ENCODE measurements at places on chromosomes 2 and 18.

- no peak for DNase-seq
These were observed 172.8 kb downstream of the ANTXR1 start for GRCh38 chr2:69185807-69186206.

- no peak for DNase-seq
These were observed 55.8 kb downstream of the CTIF start for GRCh38 chr18:48594471-48595094.

- no peak for DNase-seq
These were observed 70.0 kb downstream of the COL4A3 start for GRCh38 chr2:227234429-227234828.

DNA sequence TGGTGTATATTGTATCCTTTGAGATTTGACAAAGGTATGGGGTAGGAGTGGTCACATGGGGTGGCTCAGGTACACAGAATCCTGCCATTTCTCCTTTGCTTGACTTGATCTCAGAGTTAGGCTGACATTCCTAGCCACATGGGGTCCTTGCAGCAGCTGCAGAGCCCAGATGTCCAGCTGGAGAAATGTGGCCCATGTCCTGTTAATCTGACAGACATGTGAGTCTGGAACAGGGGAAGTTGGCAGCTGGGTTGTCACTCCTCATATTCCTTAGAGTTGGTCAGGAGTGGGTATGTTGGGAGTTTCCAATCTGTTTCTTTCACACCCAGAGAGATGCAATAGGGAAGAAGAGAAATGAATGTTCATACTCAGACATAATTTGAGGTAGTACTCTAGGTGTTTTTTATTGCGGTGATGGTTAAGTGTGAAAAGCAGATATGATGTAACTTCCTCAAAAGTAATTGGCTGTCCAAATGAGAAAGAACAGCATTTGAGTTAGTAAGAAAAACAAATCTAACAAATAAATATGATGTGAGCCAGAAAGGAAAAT, 402.6 kb upstream of the MEIS1 start:
- no peak for DNase-seq

GRCh38 chr18:42437646-42438045, 482.6 kb downstream of the PIK3C3 start:
- no peak for DNase-seq

- no peak for DNase-seq
These were observed 286.6 kb downstream of the ZEB2 start for GRCh38 chr2:144233317-144233716.

DNA sequence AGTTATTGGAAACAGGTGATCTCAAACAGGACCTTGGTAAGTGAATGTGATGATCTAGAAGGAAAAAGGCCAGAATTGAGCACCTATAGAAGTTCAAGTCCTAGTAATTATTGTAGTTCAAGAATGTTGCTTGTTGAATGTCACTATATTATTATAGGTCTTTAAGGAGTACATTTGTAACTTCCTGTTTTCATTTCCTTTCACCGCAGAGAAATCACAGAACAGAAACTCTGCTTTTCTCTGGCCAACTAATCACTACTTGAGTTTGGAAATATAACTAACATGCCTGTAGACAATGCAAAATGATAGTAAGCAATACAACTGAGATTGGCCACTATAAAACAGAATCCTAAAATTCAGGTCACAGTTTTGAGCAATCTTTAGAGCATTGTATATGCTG, 61.8 kb upstream of the EFEMP1 start:
- DNase-seq = peak; percentile 14

DNA sequence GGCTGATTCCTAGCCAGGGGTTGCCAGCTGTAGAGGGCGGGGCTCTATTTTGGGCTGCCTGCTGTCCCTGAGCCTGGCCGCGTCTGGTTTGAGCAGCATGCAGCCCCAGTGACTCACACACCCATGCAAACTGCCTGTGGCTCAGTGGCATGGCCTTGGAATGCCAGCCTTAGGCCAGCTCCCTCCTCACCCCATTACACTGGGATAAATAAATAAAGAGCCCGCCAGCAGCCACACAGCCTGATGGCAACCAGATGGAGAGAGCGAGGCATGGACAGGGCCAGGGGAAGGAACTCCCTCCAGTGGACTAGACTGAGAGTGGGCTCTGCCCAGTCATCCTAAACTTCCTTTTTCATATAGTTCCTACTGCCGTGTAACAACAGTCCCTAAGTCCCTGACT, 18.3 kb downstream of the NHEJ1 start:
- no peak for DNase-seq

DNA sequence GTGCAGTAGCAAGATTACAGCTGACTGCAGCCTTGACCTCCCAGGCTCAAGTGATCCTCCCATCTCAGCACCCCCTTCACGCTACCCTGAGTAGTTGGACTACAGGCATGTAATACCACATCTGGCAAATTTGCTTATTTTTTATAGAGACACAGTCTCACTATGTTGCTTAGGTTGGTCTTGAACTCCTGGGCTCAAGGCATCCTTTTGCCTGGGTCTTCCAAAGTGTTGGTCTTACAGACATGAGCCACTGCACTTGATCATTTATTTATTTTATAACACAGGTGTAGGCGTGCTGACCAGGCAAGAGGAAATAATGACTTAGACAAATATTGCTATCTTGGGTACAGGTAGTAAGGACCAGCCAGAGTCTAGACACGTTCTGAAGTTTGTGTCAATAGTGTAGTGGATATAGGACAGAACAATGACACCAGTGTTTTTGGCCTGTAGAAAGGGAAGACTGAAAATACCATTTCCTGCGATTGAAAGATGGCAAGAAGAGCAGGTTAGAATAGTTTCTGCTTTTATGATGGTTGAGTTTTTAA, 71.0 kb upstream of the THUMPD2 start:
- DNase-seq = no peak

- no peak for DNase-seq
These were observed 117.9 kb downstream of the TANC1 start for GRCh38 chr2:159086342-159086741.

- no peak for DNase-seq
These were observed 26.2 kb downstream of the PCBP1 start for GRCh38 chr2:70113359-70114070.

GRCh38 chr2:20449501-20450200, 2.8 kb downstream of the RHOB start:
- DNase-seq = no peak

DNA sequence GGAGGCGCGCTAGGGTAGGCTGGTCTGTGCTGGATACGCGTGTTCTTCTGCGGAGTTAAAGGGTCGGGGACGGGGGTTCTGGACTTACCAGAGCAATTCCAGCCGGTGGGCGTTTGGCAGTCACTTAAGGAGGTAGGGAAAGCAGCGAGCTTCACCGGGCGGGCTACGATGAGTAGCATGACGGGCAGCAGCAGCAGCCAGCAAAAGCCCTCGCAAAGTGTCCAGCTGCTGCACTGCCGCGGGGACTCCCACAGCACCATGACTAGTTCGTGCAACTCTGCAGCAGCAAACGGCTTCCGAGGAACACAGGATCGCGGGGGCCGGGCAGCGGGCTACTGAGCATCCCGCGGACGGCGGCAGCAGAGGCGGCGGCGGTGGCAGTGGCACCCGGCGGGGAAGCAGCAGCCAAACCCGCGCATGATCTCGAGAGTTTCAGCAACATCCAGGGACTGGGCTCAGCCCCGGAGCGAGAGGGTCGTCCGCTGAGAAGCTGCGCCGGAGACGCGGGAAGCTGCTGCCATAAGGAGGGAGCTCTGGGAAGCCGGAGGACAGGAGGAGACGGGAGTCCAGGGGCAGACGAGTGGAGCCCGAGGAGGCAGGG, 368 bp downstream of the TMEFF2 start:
- no peak for DNase-seq

DNA sequence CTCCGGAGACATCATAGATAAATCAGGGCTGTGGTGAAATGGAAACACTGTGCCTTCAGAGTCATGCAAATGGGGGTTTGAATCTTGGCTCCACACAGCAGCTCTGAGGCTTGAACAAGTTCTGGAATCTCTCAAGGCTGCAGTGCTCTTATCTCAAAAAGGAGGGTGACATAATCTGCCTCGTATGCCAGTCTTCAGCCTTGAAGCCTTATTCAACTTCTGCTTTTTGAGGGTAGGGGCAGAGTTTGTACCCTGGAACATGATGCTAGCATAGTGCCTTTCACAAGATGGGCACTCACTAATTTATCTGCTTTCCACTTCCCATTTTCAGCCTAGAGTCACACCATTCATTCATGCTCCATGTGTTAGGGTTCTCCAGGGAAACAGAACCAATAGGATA, 42.3 kb downstream of the GATA6 start:
- no peak for DNase-seq

GRCh38 chr2:26615860-26616705, 25.1 kb downstream of the CIB4 start:
- DNase-seq = no peak

GRCh38 chr2:27029051-27029450, 3.7 kb upstream of the TMEM214 start:
- DNase-seq = no peak

DNA sequence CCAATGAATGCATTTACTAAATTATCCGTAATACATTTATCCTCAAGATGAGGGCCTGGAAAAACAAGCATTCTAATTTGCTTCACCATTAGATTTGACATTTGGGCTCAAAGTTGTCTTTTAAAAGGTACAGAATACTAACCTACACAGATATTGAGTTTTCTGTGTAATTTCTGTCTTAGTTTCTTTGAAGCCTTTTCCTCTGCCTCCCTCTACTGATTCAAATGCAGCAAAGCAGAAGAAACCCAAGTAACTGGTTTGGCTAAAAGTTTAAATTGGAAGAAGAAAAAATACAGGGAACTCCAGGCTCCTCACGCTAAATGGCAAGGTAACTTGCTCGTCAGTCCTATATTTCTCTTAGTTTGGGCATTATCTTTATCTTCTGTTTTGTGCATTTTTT, 53.3 kb upstream of the SLC5A7 start:
- DNase-seq = no peak

DNA sequence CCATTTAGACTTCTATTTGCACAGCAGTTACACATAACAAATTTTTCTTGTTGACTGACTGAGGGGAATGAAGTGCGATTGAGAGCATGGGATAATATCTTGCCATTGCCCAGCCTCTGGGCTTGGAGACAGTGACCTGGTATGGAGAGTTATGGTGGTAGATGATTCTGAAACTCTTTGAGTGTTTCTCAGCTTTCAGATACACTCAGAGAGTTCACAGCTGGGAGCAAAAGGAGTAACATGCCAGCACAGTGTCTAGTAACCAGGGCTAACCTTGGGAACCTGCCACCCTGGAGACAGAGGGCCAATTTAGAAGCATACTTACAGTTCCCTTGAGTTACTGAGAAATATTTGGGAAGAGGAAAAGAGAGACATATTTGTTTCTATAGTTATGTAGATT, 1099.3 kb upstream of the CELF4 start:
- DNase-seq = no peak

DNA sequence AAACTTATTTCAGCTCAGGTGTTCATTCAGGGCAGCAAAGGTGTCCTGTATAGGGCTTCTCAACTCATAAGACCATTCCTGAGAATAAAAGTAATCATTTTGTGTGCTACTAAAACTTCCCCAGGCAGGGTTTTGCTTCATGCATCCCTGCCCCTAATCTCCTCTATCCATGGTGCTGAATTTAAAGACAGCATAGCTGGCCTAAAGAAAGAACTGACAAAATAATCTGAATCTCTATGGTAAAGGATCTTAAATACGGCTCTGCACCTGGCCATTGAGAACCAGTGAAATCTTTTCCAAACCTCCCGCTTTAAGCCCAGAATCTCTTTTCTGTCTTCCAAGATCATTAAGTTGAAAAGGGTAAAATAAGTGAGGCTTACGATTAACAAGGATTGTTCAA, 292.1 kb upstream of the KLHL29 start:
- peak; percentile 12 for DNase-seq

DNA sequence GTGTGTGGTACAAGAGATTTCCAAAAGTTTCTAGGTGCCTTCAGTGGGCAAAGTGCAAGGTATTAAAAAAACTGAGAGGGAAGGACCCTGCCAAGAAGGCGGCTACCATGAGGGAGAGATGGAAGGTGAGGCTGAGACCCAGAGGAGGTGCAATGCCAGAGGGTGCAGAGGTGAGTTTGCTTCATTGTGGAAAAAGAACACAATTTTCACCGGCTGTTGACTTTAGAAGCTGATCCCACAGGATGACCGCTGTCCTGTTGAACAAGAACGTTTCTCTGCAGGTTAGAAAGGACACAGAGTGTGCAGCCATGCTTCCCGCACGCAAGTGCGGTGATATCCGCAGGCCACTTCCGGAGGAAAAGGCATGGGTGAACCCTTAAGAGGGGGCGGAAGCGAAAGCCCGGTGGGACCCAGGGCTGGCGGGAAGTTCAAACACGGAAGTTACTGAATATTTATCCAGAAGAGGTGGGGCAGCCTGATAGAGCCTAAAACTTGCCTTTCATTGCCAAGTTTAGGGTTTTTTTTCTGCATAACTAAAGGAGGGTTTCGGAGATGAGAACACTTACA, 16.6 kb downstream of the SP110 start:
- DNase-seq = no peak

DNA sequence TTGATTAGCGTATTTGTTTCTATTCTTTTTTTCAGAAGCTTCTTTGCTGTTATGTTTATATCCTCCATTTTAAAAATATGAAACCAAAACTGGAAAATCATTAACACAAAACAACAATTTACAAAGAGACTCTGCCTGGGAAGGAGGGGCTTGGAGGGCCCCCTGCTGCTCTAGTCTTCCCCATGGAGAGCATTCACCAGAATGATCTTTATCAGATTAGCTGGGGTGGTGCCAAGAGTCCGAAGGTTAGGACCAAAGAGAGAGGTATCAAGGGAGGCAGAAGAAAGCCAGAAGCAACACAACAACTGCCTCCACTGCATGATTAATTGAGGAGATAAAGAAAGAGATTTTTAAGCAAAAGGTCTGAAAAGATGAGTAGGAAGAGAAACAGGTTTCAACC, 218.6 kb downstream of the IRS1 start:
- no peak for DNase-seq

- DNase-seq = peak; percentile 44
These were observed 75.8 kb downstream of the ACTR3 start for GRCh38 chr2:113965644-113966043.

GRCh38 chr2:152930501-152930900, 212.1 kb downstream of the ARL6IP6 start:
- DNase-seq = no peak
